AG04449 (cell line): ENCODE measurements at places on chromosomes 5 and 9.

GRCh38 chr5:149271716-149272563 is at the start of gene AFAP1L1:
AFAP1L1 (plus strand) TSS chr5:149271859; CDS start chr5:149271969, 110 bp downstream.
- DNase-seq: no peak

GRCh38 chr9:103169798-103170197 is 174.7 kb downstream of the CYLC2 start:
- no peak for DNase-seq

GRCh38 chr5:180817893-180818674 is 15.5 kb upstream of the MGAT1 start:
- DNase-seq: no peak

DNA sequence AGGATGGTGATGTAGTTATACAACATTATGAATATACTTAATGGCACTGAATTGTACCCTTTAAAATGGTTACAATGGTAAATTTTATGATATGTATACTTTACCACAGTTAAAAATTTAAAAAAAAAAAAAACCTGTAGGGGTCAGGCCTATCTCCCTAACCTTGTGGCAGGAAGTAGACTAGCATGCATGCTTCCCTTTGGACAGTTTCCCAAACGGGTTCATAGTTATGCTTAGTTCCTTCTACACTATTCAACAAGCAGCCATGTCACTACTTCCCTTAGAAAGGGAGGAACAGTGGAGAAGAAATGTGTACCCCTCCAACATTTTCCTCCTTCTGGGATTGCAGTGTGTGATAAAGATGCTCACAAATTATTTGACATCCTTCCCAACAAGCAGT is 32.5 kb downstream of the IDNK start:
- DNase-seq: no peak

GRCh38 chr5:43515678-43516048 is 715 bp upstream of the C5orf34 start:
- no peak for DNase-seq

DNA sequence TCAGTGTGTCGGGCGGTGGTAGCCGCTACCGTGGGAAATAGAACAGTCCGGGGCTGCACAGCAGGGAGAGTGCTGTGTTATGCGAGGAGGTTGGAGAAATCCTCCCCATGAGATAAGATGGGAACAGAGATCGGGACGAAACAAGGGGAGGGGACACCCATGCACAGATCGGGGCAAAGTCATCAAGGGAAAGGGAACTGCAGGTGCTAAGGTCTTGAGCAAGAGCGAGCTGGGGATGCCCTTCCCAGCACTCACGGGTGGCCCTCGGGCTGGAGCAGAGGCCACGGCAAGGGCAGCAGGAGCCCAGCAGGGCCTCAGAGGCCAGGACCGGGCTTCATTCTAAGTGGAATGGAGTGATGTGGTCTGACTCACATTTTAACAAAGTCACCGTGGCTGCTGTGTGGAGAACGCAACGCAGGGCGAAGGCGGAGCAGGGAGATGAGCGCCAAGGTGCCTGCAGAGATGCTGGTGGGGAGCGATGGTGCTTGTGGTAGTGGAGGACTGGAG is 7.7 kb downstream of the IL13 start:
- no peak for DNase-seq

DNA sequence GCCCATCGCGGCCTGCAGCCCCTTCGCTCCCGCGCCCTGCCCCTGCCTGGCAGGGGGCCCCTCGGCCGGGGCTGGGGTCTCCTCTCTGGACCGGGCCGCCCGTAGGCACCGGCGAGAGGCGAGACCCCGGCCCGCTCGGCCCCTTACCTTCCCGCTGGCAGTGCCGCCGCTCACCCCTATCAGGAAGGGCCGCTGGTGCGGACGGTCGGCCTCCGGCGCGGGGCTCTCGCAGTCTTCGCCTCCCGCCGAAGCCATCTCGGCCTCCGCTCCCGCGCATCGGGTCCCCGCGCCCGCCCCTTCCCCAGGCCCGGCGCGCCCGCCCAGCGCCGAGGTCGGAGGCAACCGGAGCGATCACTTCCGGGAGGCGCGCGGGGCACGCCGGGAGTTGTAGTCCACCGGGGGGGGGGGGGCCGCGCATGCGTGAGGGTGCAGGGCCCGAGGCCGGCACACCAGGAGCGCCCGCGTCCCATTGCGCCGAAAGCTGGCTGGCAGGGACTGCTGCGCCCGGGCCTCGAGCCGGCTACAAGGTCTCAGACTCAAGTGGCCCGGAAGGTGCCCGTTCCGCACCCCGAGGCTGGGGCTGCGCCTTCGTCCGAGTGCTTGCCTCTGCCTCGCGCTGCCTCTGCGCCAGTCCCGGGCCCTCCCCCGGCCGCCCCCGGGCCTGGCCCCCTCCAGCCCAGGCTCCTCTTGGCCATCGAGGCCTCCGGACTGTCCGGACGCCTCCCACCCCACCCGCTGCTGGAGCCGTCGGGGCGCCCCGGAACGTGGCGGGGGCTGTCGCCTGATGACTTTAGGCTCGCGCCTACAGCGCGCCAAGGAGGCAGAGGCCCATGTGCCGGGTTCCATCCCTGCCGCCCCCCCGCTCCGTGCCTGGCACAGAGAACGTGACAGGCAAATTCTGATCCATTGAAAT is at the start of gene UCK1:
Gene UCK1 (minus strand): TSS at position 344 of the 913 bp plus-strand sequence. CDS start 89 bp downstream, at position 255.
- DNase-seq: no peak

GRCh38 chr9:121698627-121699570 is 47.5 kb downstream of the DAB2IP start:
- DNase-seq: no peak

DNA sequence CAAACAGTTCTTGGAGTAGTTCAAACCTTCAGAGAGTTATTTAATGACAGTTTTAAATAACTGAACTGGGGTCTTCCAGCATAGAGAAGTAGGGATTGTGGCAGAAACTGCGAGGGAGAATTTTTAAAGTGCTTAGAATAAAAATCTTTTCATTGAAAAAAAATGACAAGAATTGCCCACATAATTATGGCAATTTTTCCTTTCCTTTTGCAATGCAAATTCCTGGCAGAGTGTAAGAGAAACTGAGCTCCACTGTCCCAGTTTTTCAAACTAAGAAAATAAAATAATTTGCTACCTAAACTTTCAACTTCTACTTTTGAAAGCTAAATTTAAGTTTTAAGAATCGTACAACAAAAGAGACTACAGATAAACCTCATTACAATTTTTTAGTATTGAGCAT is 2.3 kb upstream of the PTGER4 start:
- DNase-seq: no peak

- no peak for DNase-seq
These were observed 16.2 kb downstream of the CDC14B start for GRCh38 chr9:96603305-96604003.

DNA sequence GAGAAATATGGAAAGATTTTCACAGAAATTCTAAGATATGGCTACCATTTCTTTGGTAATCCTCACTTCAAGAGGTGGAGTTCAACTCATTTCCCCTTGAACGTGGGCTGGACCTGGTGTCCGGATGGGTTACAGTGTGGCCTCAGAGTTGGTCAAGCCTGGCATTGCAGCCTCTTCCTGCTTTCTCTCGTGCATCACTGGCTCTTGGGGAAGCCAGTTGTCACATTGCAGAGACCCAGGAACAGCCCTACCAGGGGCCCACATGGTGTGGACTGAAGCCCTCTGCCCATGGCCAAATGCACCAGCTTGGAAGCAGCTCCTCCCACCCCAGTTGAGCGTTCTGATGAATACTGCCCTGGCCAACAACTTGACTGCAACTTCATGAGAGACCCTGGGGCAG is 47.7 kb upstream of the FCN1 start:
- no peak for DNase-seq

DNA sequence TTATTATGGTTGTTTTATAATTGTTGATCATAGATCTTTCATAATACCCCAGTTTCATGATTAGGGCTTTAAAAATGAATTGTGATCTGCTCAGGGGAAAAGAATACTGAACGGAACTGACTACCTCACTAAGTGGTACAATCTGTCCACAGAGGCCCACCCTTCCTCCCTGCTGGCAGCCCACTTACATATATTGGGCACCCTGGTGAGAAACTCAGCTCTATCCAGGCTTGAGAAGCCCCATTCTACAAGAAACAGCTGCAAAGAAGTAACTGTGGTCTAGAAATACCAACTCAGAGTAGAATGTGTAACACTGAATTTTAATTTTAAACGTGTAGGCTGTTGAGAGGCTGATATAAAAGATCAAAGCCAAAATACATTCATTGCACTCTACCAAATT is 46.9 kb downstream of the TSSK1B start:
- DNase-seq: no peak

DNA sequence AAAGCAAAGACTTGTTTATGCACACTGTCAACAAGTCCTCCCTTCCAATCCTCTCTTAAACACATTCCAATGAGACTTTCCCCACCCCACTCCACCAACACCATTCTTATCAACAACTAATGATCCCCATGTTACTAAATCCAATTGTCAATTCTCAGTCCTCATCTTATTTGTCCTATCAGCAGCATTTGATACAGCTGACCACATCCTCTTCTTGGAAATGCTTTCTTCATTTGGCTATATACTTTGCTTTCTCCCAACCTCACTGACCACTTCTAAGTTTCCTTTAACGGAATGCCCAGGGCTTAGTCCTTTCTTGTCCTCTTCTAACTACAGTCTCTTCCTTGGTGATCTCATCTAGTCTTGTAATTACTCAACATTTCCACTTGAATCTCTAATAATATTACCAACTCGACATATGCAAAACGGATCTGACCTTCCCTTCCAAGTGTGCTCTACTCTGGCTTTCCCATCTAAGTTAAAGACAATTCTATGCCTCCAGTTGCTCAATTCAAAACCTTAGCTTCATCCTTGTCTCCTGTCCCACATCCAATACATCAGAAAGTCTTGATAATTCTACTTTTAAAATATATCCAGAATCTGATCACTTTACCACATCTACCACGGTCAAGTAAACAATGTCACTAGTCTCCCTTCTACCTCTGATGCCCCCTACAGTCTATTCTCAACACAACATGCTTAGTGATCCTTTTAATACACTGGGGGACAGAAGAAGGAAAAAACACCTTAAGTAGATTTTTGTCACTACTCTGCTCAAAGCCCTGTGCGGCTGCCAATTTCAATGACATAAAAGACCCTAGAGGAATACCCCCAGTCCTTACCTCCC is 25.5 kb downstream of the AGTPBP1 start:
- no peak for DNase-seq

GRCh38 chr9:33263131-33264002 is 1.1 kb downstream of the BAG1 start:
- DNase-seq: no peak

GRCh38 chr9:127963359-127964064 is 17.3 kb downstream of the EEIG1 start:
- DNase-seq: no peak
